ENCODE measurements at places on chromosomes 12 and 14.

DNA sequence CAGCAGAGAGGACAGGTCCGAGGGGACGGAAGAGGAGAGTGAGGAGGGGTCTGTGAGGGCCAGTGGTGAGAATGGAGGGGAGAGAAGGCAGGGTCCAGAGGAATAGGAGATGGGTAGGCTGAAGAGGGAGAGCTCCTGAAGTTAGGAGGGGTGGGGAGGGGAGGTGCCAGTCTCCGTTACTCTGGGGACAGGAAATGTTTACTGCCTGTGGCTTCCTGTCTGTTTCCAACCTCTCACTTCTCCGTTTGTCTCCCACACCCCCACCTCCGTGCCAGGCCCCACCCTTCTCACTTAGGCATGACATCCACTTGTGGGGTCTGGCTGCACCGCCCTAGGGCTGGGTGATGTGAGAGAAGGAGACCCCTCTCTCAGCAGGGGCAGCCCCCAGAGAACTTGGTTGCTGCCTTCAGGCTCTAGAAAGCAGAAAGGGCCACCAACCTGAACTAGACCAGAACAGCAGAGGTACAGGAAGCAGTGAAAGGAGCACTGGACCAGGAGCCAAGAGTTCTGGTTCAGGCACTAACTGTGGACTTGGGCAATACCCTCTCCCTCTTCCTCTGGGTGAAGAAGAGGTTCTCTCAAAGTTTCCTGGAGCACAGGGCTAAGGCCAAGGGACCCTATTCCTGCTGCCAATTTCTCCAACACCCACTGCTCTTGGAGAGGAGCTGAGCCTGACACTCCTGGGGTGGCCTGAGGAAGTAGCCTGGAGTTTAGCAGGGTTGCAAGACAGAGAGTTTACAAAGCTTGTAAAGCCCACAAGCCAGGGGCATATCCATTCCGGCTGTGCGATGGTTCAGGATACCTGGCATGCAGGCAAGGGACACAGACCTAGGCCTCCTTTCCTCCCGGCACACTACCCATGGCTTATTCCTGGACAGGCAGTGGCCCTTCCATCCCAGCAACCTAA lies 5.5 kb downstream of the ITGA5 start:
- peak; percentile 50 for DNase-seq

GRCh38 chr12:65916991-65917695 lies 92.9 kb downstream of the HMGA2 start:
- DNase-seq, result no peak

- DNase-seq, result no peak
Observed at GRCh38 chr12:1344245-1344644, 250.1 kb downstream of the FBXL14 start.

DNA sequence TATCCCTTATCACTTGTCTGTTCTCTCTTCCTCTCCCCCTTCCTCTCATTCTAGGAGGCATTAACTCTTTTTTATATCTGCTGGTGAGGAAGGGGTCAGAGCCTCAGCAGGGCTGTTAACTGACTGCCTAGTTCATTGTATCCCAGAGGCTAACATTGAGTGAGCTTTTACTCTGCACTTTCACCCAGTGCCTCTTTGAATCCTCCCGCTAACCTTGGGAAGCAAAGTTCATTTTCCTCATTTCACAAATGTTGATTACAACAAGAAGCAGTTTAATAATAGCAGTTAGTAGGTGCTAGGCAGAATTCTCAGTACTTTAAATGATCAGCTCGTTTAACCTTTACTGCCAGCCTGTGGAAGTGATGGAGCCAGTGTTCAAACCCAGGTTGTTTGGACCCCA lies 75.5 kb downstream of the POLR3B start:
- no peak for DNase-seq

DNA sequence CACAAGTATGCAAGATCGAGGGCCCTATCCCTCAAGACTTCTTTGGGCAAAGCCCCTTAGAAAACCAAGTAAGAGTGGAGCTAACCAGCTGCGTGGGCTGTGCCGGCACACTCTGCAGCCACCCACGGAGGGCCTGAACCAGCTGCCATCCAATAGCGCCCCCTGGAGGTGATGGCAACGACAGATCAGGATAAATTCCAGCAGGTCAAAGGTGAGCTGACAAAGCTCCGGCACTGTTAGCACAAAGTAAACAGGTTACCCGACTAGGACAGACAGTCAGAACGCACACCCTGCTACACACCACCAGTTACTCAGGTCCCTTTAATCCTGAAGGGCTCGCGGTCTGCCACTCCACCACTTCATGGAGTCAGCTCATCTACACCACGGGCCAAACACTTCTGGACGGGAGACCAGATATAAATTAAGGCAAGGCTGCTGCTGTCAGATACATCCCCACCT lies 4.9 kb downstream of the ZBTB39 start:
- peak; percentile 67 for DNase-seq

DNA sequence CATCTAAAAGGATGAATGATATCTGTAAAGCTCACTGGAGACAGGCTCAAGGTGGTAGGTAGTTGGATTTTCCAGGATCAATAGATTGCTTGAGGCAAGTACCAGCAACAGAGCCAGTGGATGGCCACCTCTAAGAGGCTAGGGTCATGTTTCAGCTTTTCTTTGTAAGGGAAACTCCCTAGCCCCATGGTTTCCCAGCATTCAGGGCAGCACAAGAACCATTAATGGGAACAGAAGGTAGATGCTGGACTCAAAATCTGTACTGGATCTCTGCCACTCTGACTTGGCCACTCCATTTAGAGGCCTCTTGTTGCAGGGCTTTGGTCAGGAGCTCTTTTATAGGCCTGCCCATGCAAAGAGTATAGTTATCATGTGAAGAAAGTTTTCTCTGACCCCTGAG lies 76.1 kb upstream of the DYRK2 start:
- no peak for DNase-seq

DNA sequence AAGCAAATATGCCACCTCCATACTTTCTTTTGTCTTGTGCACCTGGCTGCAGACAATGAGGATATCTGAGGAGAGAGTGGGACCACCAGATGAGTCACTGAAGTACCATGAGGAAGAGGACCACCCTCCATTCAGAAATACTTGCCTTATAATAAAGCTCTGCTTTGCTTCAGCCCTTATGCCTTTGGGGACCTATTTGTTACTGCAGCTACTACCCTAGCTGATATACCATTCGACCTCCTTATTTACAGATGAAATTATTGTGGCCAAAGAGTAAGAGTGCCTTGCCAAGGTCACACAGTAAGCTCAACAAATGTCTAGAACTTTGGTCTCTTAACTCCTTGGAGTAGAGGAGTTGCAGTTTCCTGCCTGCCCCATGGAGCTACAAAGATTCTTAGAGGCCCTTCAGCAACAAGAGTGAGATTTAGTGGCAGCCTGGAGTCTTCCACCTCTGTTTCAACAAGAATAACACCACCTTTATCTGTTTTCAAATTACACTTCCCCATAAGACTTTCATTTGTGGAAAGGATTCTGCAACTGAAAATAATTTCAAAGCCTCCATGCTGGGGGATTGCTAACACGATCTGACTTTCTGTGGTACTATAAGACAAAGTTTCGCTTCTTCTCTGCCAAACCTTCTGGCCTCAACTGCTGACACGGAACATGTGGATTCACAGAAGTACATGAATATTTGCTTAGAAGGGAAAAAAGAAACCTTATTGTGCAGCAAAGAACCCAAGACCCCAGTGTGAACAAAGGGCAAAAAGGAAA lies 3.6 kb downstream of the CMKLR1 start:
- no peak for DNase-seq

- no peak for DNase-seq
Observed at GRCh38 chr14:55123852-55124639, 5.0 kb upstream of the LGALS3 start.

DNA sequence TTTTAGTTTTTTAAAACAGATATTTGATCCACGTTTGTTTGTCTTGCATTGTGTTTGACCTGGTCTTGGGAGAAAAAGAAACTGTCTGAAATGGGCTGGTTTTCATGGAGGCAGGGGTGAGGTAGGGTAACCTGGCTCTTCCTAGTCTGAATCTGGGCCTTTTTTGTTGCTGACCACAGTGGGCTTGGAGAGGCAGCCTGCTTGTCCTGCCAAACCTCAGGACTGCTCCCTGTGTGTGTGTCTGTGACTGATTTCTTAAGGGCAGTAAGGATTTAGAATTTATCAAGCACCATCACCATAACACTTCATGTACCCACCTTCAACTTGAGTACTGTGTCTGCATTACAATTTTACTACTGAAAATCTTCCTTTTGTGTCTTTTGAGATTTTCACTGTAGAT lies 28.5 kb downstream of the DAAM1 start:
- DNase-seq, result no peak

DNA sequence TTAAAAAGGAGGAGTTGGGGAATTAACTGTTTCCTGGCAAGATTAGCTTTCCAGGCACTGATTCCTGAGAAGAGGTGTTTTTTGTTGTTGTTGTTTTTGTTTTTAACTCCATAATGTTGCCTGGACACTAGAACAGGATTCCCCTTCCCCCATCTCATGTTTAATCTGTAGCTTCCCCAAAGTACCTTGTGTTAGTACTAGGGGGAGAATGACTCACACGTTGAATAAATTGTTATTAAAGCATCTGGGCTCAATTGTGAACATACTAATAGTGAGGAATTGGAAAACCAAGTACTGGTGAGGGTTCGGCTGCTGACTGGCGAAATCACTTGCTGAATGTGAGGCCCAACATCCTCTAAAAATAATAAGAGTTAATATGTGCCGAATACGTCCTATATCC lies 1.3 kb upstream of the GNG2 start:
- no peak for DNase-seq

DNA sequence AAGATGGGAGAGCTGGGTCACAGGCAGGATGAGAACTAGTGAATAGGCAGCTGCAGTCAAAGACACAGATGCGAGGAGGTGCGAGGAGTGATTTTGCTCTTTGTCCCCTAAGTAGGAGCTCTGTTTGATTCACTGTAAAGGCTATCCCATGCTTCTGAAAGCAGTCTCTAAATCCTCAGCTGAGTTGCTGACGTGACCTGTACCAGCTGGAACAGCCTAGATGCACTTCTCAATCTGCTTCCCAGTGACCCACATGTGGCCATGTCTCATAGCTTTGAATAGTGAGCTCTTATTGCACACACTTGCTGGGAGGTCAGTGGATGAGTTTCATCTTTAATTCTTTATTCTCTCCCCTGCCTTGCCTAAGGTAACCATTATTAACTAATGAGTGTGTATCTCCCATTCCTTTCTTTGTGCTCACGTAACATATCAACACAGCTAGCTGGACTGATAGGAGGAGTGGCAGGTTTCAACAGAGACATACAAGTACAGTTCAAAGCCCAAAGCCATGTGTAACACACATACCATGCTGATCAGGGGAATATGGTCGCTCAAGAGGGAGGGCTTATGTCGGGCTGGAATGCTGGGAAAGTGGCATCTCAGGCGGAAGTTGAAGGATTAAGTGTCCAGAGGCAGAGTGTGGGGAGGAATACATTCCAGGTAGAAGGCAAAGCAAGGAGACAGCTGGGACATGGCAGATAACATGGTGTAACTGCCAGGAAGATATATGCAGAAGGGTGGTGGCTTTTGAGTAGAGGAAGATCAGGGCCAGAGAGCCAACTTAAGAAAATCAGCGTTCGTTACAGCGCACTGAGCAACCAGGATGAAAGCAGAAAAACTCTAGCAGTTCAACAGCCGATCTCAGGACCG lies 15.4 kb upstream of the YY1 start:
- no peak for DNase-seq

- DNase-seq, result no peak
Observed at GRCh38 chr12:56256326-56256960, 1.7 kb downstream of the ANKRD52 start.

GRCh38 chr14:32200368-32201192 lies 1.3 kb upstream of the RNU6-7 start:
- DNase-seq, result no peak

DNA sequence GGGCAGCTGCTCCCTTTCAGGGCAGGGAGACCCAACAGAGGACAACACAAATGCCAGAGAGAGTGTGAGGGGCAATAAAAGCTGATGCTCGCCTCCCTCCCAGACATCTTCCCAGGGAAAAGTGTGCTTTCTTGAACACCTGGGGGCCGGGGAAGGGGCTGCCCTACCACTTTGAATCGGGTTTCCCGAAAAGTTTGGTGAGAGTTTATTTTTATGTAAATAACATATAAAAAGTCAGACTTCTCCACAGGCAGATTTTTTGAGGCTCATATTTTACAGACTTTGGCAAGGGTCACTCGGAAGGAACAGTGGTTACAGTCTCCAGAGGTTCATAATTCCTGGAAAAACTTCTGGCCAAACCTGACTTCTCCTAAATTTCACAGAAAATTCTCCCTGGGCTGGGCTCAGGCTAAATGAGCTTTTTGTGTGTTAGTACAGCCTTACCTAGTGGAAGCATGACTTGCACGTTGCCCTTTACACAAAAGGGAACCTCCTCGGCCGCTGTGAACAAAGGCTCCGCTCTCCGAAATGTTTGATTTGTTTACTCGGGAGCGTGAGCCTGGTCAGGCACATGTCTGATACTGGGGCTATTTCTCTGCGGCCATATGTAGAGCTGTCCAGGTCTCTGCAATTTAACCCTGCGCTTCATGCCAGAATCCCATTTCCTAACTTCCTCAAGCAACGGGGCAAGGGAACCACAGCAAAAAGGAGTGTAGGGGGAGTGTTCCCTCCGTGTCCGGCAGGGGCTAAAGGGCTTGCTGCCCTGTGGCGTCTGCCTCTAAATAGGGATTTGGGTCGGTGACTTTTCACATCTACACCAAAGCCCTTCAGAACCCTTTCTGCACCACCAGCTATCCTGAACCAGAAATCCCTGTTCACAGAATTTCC lies 3.4 kb downstream of the RTL1 start:
- DNase-seq, result no peak

DNA sequence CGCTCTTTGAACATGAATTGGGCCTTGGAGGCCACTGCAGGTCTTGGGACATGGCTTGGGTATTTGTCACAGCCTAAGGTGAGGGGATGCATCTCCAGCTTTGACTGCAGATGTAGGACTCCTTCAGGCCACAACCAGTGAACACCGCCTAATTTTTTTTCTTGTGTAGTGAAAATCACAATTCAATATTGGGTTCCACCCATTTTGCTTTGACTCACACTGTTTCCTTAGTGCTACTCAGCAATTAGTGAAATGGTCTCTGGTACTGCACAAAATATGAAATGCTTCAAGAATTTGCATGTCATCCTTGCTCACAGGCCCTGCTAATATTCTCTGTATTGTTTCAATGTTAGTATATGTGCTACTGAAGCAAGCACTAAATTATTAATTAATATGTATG lies 12.5 kb downstream of the TMEM253 start:
- no peak for DNase-seq

DNA sequence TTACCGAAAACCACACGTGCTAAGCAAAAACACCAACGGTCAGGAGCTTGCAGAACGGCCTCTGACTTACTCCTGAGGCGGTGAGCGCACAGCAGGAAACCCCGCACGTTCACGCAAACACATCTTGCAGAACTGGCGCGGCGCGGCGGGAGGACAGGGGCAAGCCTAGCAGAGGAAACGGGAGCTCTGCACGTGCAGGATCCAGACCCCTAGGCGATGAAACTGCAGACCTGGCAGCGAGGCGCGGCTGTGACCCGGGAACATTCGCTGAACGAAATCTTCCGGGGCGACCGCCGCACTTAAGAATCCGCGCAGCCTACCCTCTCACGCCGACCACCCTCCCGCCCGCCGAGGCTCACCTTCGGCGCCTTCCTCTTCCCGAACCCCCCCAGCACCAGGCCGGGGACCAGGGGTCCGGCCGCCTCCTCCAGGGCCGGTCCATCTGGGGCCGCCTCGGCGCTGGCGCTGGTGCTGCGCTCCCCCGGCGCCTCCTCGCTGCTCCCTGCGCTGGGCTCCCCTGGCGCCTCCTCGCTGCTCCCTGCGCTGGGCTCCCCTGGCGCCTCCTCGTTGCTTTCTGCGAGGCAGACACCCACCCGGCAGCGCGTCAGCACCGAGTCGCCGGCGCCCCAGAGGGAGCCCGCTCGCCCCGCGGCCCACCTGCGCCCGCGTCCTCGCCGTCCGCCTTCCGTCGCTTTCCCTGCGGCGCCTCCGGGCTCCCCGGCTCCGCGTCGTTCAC lies 615 bp downstream of the DDX51 start:
- DNase-seq, result peak; percentile 21

- no peak for DNase-seq
Observed at GRCh38 chr12:91732086-91732485, 413.6 kb downstream of the BTG1 start.
